ENCODE measurements at places on chromosomes 12 and 14. TPM values are rescaled to one million over a fixed set of nuclear protein-coding genes. Genes with fewer than 3 reads are reported as not detected.

The TECPR2 gene
- 12.9 TPM for total RNA-seq

DNA sequence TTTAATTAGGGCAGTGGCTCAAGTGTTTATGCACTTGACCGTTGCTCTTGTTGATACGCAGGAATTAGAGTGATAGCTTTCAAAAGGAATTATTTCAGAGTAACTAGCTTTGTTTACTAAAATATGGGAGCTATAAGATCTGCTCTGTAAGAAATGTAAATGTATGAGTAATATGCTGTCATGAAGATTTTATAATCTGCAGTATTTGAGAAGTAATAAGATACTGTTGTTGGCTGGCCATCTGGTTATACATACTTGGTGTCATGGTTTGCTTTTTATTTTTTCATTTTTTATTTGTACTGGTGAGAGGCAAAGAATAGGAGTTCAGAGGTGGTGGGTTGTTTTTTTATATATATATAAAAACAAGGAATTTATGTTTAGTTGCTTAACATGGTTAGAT is 58.5 kb downstream of the PLXNC1 start:
- no peak for DNase-seq

DNA sequence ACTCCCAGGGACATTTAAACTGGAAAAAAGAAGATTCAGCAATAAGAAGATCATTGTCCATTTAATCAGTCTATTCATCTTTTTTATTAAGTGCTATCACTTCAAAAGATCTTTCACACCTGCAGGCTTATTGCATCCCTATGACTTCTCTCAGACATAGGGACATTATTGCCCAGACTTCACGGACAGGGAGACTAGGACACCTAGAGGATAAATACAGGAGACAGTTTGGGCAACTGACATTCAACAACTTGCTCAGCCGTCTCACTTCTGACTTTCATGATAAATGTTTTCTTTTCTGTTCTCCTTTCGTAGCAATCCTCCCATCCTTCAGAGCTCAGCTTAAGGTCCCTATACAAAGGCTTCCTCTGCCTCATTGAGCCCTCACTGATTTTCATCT is 84.3 kb downstream of the TMEM30B start:
- no peak for DNase-seq

- DNase-seq: peak; percentile 86
Observed at GRCh38 chr14:34234258-34234657, 227.8 kb downstream of the SPTSSA start.

The GPHN gene
- 27.5 TPM for total RNA-seq

The C1QL4 gene
- total RNA-seq: not detected

DNA sequence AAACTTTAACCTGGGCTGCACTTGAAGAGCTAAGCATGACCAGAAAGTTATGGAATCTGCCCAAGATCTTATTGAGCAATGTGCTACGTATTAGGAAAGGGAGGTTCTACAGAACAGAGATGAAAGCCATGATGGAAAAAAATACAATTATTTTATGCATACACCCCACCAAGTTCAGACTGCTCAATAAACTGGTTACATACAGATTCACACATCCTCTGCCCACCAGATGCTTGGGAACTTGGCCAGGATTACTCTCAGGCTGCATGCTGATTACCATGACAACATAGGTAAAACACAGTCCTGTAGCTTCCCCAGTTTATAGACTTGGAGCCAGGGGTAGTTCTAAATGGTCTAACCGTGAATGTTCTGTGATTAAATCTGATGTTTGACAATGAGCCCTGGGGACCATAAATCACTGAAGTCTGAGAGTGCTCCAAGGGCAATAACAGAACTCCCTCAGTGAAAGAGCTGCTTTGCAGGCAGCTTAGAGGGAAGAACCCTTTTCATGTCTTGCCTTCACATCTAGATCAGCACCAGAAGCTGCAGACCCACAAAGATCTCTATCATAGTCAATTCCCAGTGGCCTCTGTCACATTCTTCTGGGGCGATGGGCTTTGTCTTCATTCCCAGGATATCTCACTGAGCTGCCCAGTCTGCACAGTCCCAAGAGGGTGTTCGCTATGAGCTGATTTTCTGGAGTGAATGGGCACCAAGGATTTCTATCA is 232.2 kb downstream of the EMP1 start:
- DNase-seq: no peak

DNA sequence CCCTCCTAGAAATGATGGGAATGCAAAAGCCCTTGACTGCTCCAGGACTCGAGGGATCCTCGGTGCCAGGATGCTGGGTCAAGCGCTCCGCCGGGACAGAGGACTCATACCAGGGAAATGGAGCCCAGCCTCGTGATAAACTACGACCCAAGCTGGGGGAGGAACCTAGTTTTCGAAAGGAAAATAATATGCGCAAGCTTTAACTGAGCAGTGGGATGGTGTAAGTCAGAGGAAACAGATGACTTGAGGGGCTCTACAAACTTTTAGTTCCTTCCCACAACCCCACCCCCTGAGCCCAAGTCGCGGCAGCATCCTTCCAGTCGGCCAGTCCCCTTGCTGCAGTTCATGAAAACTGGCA is 654 bp upstream of the SUPT16H start:
- no peak for DNase-seq

DNA sequence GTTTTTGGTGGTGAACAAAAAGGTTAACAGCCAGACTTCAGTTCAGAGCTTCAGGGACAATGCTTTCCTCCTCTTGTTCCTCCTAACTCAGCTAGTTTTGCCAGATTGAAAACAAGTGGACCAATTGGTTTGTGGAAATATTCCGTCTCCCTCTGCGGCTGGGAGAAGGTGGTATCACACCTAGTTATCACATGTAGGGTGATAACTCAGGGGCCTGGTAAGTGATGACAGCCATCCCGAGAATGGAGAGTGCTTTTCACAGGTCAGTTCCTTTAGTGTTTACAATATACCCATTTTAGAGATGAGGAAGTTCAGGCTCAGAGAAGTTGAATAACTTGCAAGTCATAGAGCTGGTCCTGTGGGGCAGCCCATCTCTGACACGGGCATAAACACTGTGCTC is 60.7 kb upstream of the DICER1 start:
- no peak for DNase-seq

DNA sequence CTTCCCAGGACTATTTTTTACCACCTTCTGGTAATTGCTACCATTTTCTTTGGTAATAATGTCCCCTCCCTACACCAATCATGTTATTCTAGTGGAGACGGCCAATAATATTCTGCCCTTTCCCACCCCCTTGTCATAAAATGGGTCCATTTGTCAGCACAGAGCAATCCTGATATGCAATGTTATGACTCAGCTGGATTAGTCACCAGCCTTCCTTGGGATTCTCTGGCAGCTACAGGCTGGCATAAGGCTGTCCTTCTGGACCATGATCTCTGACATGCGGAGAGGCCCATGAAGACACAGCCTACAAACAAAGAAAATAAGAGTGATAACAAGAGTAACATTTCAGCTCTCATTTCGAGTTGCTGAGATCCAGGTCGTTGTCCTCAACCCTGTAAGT is 222.0 kb upstream of the CPNE8 start:
- DNase-seq: no peak

GRCh38 chr12:63843721-63844390 is 644 bp upstream of the SRGAP1 start:
- peak; percentile 94 for DNase-seq

DNA sequence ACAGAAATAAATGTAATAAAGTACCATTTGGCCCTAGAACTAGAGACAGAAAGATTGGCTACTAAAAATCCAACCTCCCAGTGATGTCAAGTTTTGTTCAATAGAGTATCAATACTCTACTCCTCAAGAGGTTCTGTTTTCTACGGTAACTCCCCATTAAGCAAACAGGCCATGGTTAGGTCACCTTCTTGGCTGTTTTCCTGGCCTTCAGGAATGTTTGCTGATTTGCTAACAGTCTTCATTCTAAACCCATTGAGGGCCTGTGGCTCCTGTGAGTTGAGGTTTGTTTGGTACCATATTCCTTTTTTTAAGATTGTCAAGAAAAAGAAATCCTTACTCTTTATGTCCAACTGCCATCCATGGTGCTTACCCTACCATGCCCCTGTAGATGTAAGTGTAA is 1022.0 kb upstream of the TMEM132C start:
- DNase-seq: no peak

- DNase-seq: no peak
Observed at GRCh38 chr12:114864837-114865551, 181.0 kb upstream of the TBX3 start.

The BCL2L14 gene
- not detected for total RNA-seq

The LALBA gene
- not detected for total RNA-seq

DNA sequence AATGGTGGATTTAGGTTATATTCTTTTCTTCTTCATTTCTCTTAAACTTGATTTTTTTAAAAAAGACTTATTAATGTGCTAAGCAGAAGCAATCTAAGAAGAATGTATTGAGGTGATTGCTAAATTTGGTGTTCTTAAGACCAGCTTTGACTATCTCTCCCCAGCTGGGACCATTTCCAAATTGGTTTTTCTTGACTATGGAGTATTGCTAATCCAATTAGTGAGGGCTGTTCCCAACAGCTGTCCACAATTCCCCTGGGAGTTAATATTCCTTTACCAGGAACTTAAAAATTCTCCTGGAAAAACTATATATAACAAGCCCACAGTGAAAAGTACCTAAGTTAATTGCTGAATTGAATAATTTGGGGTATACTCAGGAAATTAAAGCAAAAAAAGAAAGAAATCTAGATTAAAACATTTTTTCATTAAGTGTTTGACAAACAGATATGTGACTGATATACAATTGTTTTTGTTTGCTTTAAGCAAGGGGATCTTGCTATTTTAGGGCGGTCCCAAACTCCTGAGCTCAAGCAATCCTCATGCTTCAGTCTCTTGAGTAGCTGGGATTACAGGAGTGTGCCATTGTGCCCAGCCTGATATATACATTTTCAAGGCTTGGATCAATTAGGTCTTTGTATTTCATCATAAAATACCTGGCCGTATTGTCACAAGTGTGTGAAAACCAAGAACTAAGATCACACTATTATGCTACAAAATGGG is 105.0 kb downstream of the FAR2 start:
- no peak for DNase-seq

DNA sequence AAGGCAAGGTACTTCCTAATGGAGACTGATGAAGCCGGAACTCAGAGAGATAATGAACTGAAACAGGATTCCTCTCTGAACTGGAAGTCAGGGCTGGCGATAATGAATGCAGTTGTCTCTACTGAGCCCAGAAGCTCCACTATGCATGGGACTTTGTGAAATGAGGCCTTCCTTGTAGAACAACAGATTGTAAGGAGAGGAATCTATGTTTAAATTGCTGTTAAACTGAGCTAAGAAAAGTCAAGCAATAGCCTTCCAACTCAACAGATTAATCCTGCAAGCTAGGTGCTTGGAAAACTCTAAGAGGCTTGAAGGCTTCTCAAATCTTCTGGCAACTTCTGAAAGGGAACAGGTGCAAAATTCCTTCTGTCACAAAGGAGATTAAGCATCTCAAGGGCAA is 119.5 kb upstream of the ARHGAP5 start:
- no peak for DNase-seq

DNA sequence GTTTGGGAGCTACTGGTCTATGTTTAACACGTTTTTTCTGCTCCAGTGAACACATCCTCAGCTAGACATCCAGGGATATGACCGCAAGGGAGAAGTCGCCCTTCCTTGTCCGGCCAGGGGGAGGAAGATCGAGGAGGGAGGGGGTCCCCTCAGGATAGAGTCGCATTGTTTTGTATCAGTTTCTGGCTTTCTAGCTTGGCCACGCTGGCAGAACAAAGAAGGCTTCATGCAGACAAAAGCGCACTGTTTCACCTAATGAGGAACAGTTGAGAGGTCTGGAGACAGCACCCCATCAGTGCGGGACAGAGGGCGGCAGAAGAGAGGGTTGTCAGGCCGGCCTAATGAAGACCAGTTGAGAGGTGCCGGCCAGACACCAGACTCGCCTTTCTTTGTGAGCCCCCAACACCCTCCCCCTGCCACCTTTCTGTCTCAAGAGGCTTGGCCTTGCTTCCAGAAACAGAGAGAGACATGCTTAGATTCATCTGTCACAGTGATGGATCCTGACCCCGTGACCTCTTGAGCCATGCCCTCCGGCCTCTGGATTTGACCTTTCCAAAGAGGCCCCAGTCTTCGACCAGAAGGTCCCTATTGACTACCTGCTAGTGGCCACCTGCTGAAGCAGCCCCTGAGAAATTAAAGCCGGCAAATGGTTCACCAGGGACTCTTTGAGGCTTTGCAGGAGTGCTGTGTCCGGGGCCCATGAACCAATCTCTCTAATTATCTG is 254.7 kb upstream of the TBX3 start:
- no peak for DNase-seq

DNA sequence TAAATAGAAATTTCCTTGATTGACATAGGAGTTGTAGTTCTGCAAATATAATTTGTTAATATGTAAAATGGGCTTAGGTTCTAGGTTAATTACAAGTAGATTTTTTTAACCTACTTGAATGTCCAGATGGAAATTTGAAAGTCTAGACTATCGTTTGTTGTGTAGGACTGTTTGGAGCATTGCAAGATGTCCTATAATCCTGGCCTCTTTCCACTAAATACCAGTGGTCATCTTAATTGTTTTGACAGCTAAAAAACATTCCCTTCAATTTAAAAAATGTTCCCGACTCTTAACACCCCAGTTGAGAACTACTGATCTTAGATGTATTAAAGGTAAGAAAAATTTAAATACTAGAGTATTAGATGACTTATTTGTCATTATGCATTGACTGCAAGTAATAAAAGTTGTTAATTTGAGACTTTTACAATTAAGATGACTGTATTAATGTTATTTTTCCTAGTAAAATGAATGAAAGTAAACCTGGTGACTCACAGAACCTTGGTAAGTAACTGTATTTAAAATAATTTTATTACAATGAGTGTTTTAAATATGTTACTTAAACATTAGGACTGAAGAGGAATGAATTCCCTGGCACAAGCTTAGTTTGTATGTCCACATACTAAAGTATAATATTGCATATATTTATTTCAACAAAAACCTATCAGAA is 21.8 kb downstream of the G2E3 start:
- no peak for DNase-seq

The DAO gene
- total RNA-seq: not detected

The KRT3 gene
- not detected for total RNA-seq

GRCh38 chr12:16358878-16359277 is 11.4 kb downstream of the MGST1 start:
- DNase-seq: no peak

GRCh38 chr12:120215766-120216735 is 15.1 kb upstream of the RPLP0 start:
- DNase-seq: peak; percentile 34

GRCh38 chr12:68962877-68963855 is 30.2 kb upstream of the CPM start:
- no peak for DNase-seq

The CPSF2 gene
- 58.1 TPM for total RNA-seq

- DNase-seq: no peak
Observed at GRCh38 chr12:64450711-64451486, 1.0 kb upstream of the TBK1 start.

Measured in psoas muscle (tissue), 8 donors.